ENCODE measurements at places on chromosomes 1 and 21. TPM values are rescaled to one million over a fixed set of nuclear protein-coding genes. Genes with fewer than 3 reads are reported as not detected.

- DNase-seq = no peak
Observed at GRCh38 chr1:46102769-46103476, 29.5 kb downstream of the PIK3R3 start.

- no peak for DNase-seq
Observed at GRCh38 chr1:225527575-225527974, 99.7 kb upstream of the LBR start.

DNA sequence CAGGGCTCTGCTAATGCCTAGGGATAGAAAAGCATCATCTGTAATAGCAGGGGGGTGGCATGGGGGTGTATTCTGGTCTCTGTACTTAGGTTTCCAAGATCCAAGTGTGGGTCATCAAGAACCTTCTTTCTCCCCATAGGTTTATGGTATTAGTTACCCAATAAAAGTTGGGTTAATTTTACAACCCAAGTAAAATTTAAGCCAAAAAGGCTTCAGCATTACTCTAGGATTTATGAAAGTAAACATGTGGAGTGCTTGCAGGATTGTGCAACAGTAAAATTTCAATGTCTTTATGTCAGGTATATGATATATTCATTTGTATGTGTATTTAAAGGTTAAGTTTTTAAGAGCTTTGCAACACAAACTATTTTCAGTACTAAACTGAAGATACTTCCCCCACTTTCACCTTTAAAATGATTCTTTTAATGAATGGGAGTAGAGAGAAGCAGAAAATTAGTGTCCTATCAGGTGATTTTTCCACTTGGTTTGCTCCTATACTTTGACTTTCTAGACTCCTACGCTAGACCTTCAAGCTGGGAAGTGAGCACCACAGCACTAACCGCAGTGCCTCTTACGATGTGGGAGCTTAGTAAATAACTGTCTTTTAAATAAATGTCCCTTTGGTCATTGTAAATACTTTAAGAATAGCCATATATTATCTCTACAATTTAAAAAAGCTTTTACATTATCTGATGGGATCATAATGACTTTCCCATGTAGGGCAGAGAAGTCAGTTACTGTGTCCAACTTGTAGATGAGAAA is 67.8 kb upstream of the UBE2U start:
- DNase-seq = no peak

DNA sequence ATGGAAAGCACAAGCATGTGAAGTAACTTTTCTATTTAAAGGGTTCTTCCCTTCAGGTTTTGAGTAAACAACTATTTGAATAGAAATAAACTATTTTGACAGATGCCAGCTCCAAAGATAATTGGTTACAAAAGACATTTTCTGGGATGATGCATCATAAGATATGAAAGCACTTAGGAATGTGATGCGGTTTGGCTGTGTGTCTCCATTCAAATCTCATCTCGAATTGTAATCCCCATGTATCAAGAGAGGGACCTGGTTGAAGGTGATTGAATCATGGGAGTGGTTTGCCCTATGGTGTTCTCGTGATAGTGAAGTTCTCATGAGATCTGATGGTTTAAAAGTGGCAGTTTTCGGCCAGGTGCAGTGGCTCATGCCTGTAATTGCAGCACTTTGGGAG is 6.4 kb downstream of the DISP1 start:
- DNase-seq = no peak

- DNase-seq = no peak
Observed at GRCh38 chr1:55839626-55840025, 624.5 kb upstream of the USP24 start.

- no peak for DNase-seq
Observed at GRCh38 chr1:69919129-69919921, 286.1 kb downstream of the LRRC40 start.

The RUNX3 gene
- polyA plus RNA-seq = 0.45 TPM

The SHC1 gene
- polyA plus RNA-seq = 83.4 TPM

The MTARC1 gene
- polyA plus RNA-seq = 28.0 TPM
